ENCODE measurements at places on chromosomes 4 and X.

GRCh38 chrX:42247241-42247640 lies 323.9 kb upstream of the CASK start:
- no peak for DNase-seq

GRCh38 chr4:803884-804283 lies 22.0 kb downstream of the CPLX1 start:
- no peak for DNase-seq

DNA sequence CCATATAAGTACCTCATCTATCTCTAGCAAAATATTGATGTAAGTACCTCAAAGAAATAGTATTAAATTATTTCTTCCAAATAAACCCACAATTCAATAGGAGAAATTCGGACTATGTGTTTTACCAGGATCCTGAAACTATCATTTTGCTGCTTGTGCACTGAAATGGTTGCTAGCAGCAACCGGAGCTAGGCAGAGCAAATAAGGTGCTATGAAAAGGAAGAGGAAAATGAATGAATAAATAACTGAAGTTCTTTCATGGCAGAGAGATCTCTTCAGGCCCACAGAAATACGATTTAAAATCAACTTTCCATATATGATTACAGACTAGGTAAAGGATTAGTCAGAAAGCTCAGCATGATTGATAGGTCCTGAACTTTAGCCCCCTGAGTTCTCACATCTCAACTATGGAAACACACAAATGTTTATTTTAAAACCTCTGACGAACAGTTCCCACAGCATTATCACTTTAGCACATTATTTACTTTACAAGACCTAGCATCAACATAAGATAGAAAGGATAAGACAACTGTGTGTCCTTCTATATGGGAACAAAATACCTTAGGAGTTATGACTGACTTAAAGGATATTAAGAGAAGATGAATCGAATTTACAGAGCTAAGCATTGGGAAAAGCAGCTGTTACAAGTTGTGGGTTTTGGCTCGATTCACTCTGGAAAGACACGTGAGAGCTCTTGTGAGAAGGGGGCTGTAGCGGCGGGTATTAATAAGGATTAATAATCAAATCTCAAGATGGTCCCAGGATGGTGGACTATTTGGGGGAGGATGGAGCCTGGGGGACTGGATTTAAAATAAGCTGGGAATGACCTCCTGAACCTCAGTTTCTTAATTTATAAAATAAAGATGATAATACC lies 104.3 kb downstream of the CORIN start:
- no peak for DNase-seq

GRCh38 chr4:67694662-67695061 lies 6.3 kb downstream of the UBA6 start:
- no peak for DNase-seq

DNA sequence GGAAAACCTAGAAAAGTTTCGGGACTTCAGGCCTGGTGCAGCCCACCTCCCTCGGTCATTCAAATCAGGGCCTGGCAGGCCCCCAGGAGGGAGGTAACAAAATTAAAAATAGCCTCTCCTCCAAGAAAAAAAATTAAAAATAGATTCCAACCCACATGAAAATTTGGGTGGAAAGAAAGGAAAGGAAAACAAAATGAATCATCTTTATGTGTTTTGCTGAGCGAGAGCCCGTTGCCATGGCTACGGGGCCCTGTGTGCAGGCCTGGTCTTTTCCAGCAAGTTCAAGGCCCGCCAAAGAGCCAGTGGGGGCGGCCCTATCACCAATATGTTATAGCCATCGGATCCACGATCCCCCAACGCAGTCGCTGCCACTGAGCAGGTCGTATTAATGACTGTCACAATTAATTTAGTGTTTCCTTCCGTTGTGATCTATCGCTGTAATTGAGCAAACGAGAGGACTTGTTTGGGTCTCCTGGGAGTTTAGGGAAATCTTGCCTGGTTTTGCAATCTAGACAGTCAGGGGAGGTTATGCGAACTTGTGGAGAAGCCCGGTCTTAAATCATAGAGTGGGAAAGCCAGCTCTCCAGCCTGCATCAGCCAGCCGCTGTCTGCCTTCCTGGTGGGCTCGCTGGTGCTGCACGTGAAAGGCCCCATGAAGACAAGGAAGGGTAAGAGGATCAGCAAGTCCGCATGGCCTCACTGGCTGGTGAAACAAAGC lies 452.4 kb downstream of the BCOR start:
- DNase-seq = no peak

- no peak for DNase-seq
These were observed 447.5 kb upstream of the RASGEF1B start for GRCh38 chr4:81919223-81919622.

DNA sequence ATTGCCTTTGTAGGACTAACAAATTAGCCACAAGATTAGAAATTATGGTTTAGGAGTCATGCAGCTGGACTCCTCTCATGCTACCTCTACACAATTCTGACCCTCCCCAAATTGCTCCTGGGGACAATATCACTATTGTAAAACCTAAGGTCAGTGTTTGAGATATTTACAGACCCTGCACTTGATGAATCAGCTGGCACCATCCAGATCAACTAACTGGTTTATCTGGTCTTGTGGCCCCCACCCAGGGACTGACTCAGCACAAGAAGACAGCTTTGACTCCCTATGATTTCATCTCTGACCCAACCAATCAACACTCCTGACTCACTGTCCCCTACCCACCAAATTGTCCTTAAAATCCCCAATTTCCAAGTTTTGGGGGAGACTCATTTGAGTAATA lies 192.4 kb downstream of the STPG2 start:
- DNase-seq = no peak

- no peak for DNase-seq
These were observed 91.7 kb downstream of the PHOX2B start for GRCh38 chr4:41656572-41657520.
